T-helper 2 cell treated with Interferon-gamma antibody and Interleukin-4, amounts not matched to agents 5 μg/mL and 100 μg/mL, for 36 hours (primary cell): ENCODE measurements at places on chromosomes 2 and 18.
A peak's percentile ranks its signal among the peaks of the same experiment; 100 is the strongest.

DNA sequence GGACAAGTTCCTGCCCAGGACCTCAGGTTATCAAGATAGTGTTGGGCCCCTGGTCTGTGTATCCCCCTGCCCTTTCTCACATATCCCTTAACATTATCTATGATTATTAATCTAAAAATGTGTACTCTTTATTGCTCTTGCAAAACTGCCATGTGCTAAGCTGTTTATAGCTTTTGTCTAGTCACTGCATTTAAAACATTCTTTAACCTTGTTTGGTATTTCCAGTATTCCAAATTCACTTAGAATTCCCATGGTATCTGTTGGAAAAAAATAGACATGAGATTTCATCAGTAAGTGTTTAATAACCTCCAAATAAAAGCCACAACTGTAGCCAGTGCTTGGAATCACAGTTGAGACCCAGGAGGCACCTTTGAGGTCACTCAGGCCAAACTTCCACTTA lies 16.2 kb upstream of the GLS start:
- no peak for DNase-seq
- peaks cover 9% of the 10 kb centered on the region for H3K36me3 ChIP-seq
- H3K4me1 ChIP-seq: peaks cover 15% of the 10 kb centered on the region
- H3K27me3 ChIP-seq: peaks cover under 1% of the 10 kb centered on the region
- no peak overlapping the region for H3K27ac ChIP-seq

DNA sequence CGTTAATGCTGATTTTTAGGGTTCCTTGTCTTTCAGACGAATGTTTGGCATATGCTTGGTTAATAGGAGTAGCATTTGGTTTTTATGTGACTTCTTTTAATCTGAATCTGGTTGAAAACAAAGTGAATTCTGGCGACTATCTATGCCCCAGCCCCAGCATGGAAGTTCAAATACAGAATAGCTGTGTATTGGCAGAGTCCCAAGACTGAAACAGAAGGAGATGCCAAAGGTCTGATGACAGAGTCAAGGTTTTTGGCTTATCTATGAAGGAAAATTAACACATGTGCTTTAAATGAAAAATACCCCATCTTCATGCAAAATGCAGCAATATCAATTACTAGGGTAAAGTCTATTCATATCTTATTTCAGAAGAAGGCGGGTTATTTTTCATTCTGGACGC lies 734.8 kb upstream of the NXPH2 start:
- H3K4me1 ChIP-seq: no peaks in the 10 kb centered on the region
- no peaks in the 10 kb centered on the region for H3K36me3 ChIP-seq
- DNase-seq: no peak
- H3K4me3 ChIP-seq: no peak overlapping the region
- no peaks in the 10 kb centered on the region for H3K27me3 ChIP-seq
- no peak overlapping the region for H3K27ac ChIP-seq

GRCh38 chr2:212618636-212619035 lies 80.0 kb upstream of the ERBB4 start:
- H3K36me3 ChIP-seq: no peaks in the 10 kb centered on the region
- no peaks in the 10 kb centered on the region for H3K27me3 ChIP-seq
- H3K4me1 ChIP-seq: no peaks in the 10 kb centered on the region
- H3K4me3 ChIP-seq: no peak overlapping the region

DNA sequence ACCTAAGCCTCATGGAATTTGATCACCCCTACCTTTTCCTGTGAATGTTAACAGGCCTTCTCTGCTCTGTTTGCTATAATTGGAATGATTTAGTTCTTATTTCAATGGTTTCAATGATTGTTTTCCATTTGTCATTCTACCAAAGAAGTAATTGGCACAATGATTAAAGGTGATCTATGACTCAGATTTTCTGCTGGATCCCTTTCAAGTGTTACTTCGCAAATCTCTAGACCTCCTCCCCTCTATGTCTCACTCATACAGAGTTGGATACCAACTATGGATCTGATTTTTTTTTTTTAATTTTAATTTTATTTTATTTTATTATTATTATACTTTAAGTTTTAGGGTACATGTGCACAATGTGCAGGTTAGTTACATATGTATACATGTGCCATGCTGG lies 29.6 kb upstream of the FAM117B start:
- no peak overlapping the region for H3K27ac ChIP-seq
- peaks cover 12% of the 10 kb centered on the region for H3K4me1 ChIP-seq
- DNase-seq: no peak
- H3K27me3 ChIP-seq: no peaks in the 10 kb centered on the region
- H3K36me3 ChIP-seq: no peaks in the 10 kb centered on the region

GRCh38 chr18:12301263-12302005 lies 6.6 kb upstream of the TUBB6 start:
- DNase-seq: no peak
- H3K4me1 ChIP-seq: no peaks in the 10 kb centered on the region
- H3K36me3 ChIP-seq: no peaks in the 10 kb centered on the region
- no peak overlapping the region for H3K27ac ChIP-seq

- H3K36me3 ChIP-seq: no peaks in the 10 kb centered on the region
- no peak overlapping the region for H3K27ac ChIP-seq
- DNase-seq: no peak
- H3K4me1 ChIP-seq: no peaks in the 10 kb centered on the region
These were observed 89.2 kb upstream of the CTDP1 start for GRCh38 chr18:79590191-79591031.

DNA sequence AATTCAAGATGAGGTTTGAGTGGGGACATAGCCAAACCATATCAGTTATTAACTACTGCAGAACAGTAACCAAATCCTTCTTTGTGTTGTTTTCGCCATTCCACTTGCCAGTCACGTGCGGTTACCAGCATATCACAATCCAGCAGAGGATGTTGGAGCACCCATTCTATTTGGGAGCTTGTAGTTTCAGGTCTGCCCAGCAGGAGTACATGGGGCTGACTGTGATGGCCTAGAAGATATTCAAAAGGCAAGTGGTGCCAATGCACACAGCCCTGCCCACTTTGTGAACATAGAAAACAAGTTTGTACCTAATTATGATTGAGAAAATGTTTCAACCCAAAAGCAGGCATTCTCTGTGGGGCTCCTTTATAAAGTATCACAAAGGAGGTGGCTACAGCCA lies 57.0 kb downstream of the ZNF519 start:
- H3K4me1 ChIP-seq: no peaks in the 10 kb centered on the region
- H3K27me3 ChIP-seq: no peaks in the 10 kb centered on the region
- H3K4me3 ChIP-seq: no peak overlapping the region
- no peak overlapping the region for H3K27ac ChIP-seq

GRCh38 chr2:39379643-39380524 lies 57.2 kb downstream of the MAP4K3 start:
- H3K36me3 ChIP-seq: peaks cover 2% of the 10 kb centered on the region
- no peaks in the 10 kb centered on the region for H3K27me3 ChIP-seq
- H3K4me1 ChIP-seq: peaks cover 12% of the 10 kb centered on the region
- no peak overlapping the region for H3K27ac ChIP-seq
- no peak for DNase-seq

DNA sequence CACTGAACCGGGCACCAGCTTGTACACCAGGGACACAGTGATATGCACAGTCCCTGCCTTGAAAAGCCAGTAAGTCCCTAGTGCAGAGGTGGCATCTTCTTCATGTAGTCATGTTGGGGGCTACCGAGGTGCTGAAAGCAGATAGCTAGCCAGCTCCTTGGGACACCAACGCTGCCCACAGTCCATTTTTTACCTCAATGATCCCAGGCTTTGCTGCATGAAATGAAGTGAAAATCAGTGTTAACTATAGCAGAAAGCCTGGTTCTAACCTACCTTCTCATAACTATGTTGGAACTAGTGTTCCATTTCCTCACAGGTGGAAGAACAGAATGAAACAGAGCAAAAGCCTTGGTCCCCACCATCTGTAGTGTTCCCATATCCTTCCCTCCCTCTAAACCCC lies 66.6 kb upstream of the EML6 start:
- H3K27ac ChIP-seq: no peak overlapping the region
- H3K27me3 ChIP-seq: no peaks in the 10 kb centered on the region
- peaks cover 84% of the 10 kb centered on the region for H3K36me3 ChIP-seq
- H3K4me3 ChIP-seq: no peak overlapping the region
- no peak for DNase-seq

- DNase-seq: no peak
- no peaks in the 10 kb centered on the region for H3K36me3 ChIP-seq
- H3K4me1 ChIP-seq: no peaks in the 10 kb centered on the region
- no peak overlapping the region for H3K27ac ChIP-seq
- no peaks in the 10 kb centered on the region for H3K27me3 ChIP-seq
These were observed 84.1 kb downstream of the XIRP2 start for GRCh38 chr2:166972418-166972817.

- H3K27ac ChIP-seq: no peak overlapping the region
- peaks cover 8% of the 10 kb centered on the region for H3K4me1 ChIP-seq
- peaks cover 13% of the 10 kb centered on the region for H3K27me3 ChIP-seq
- DNase-seq: no peak
- H3K36me3 ChIP-seq: no peaks in the 10 kb centered on the region
These were observed 8.8 kb upstream of the MBD2 start for GRCh38 chr18:54233228-54233625.

DNA sequence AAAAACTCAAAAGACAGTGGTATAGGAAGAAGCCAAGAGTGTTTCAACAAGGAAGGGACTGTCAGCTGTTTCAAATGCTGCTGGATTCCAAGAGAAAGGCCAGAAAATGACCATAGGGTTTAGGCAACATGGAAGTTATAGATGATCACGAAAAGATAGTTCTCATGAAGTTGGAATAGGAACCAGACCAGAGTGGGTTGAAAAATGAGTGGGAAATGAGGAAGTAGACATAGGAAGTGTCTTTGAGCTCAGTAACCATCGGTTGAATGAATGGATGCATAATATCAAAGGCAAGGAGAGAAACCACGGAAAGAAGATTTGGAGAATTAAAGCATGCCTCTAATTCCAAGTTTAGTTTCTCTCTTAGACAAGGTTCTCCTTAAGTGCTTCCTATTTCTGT lies 1.3 kb downstream of the NCAPH start:
- DNase-seq: no peak
- no peaks in the 10 kb centered on the region for H3K27me3 ChIP-seq
- H3K4me1 ChIP-seq: peaks cover 54% of the 10 kb centered on the region

GRCh38 chr2:133780997-133781513 lies 212.8 kb upstream of the NCKAP5 start:
- no peak for DNase-seq
- H3K4me1 ChIP-seq: no peaks in the 10 kb centered on the region
- no peaks in the 10 kb centered on the region for H3K36me3 ChIP-seq
- H3K4me3 ChIP-seq: no peak overlapping the region
- H3K27me3 ChIP-seq: no peaks in the 10 kb centered on the region

GRCh38 chr2:113692698-113693428 lies 63.6 kb downstream of the SLC35F5 start:
- peak overlapping the region; percentile 95 for H3K27ac ChIP-seq
- peaks cover 38% of the 10 kb centered on the region for H3K4me1 ChIP-seq
- H3K4me3 ChIP-seq: peak overlapping the region; percentile 79
- peak; percentile 58 for DNase-seq
- H3K27me3 ChIP-seq: no peaks in the 10 kb centered on the region

DNA sequence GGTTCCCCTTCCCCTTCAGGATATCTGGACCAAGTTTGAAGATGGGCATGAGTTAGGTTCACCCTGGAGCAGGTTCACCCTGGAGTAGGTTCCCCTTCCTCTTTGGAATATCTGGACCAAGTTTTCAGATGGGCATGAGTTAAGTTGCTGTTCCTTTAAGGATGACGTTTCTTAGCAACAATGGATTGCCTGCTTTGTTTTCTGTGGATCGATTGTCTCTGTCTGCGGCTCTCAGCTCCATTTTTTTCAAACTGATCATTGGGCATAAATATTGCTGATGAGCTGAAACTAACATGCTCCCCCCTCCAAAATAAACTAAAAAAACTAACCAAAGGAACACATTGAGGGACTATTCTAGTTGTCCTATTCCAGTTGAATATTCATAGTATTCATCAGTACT lies 149.5 kb downstream of the SPP2 start:
- peaks cover 25% of the 10 kb centered on the region for H3K27me3 ChIP-seq
- no peaks in the 10 kb centered on the region for H3K36me3 ChIP-seq
- no peak overlapping the region for H3K4me3 ChIP-seq
- no peak overlapping the region for H3K27ac ChIP-seq
- peaks cover 2% of the 10 kb centered on the region for H3K4me1 ChIP-seq

- no peak overlapping the region for H3K4me3 ChIP-seq
- no peak for DNase-seq
- no peaks in the 10 kb centered on the region for H3K27me3 ChIP-seq
- H3K4me1 ChIP-seq: no peaks in the 10 kb centered on the region
- no peak overlapping the region for H3K27ac ChIP-seq
- peaks cover 5% of the 10 kb centered on the region for H3K36me3 ChIP-seq
These were observed 206.7 kb downstream of the EIPR1 start for GRCh38 chr2:3170792-3171455.

DNA sequence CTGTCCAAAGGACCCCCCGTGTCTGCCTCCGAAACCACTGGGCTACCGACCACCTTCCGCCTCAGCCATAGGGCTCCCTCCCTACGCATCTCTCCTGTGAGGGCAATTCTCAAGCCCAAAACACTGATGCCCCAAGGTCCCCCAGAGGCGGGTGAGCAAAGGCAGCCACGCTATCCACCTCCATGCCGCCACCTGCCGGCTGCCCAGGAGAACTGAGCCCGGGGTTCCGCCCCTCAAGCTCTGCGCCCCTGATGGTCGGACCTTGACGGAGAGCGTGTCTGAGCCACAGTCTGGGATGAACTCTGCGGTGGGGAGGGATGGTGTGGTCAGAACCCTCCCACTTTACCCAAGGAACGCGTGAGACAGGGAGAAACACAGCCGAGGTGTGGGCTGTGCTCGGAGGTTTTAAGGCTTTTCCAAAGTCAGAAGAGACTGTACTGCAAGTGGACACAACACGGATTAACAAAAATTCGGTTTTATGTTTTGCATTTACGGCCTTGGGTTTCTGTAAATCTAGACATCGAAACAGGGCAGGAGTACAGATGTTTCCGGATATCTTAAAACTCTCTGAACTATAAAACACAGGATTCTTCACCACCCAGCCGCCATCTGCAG lies 114.1 kb downstream of the ZNF516 start:
- DNase-seq: no peak
- H3K27me3 ChIP-seq: peaks cover 2% of the 10 kb centered on the region
- H3K36me3 ChIP-seq: no peaks in the 10 kb centered on the region
- H3K4me1 ChIP-seq: peaks cover 13% of the 10 kb centered on the region

DNA sequence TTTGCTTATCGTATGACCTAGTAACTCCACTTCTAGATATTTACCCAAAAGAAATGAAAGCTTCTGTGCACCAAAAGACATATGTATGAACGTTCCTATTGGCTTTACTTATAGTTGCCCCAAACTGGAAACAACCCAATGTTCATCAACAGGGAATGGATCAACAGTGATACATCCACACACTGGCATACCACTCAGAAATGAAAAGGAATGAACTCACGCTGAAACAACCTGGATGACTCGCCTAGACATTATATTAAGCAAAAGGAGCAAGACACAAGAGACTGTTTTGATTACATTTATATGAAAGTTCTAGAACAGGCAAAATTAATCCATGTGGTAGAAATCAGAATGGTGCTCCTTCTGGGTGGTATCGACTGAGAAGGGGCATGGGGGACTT lies 18.9 kb downstream of the ADRA2B start:
- DNase-seq: no peak
- H3K27me3 ChIP-seq: peaks cover 11% of the 10 kb centered on the region
- H3K27ac ChIP-seq: no peak overlapping the region
- no peak overlapping the region for H3K4me3 ChIP-seq
- no peaks in the 10 kb centered on the region for H3K36me3 ChIP-seq

GRCh38 chr2:147715807-147716206 lies 129.0 kb upstream of the ACVR2A start:
- H3K27ac ChIP-seq: no peak overlapping the region
- peaks cover 3% of the 10 kb centered on the region for H3K36me3 ChIP-seq
- H3K4me3 ChIP-seq: no peak overlapping the region
- H3K4me1 ChIP-seq: no peaks in the 10 kb centered on the region
- peaks cover 21% of the 10 kb centered on the region for H3K27me3 ChIP-seq
